ENCODE measurements at places on chromosomes 2 and 18. TPM values are rescaled to one million over a fixed set of nuclear protein-coding genes. Genes with fewer than 3 reads are reported as not detected.

The ZAP70 gene
- 19.1 TPM for total RNA-seq

The KCNF1 gene
- total RNA-seq: under 0.01 TPM

The PTPRN gene
- total RNA-seq: under 0.01 TPM

The FAM228A gene
- total RNA-seq: 0.27 TPM

The PLEK gene
- 48.2 TPM for total RNA-seq

The KCNE4 gene
- not detected for total RNA-seq

The OSBPL6 gene
- total RNA-seq: 0.27 TPM

The DLGAP1 gene
- 0.27 TPM for total RNA-seq

The IKZF2 gene
- 43.1 TPM for total RNA-seq

The FTCDNL1 gene
- 8.3 TPM for total RNA-seq

The STARD6 gene
- total RNA-seq: not detected

The AFF3 gene
- 23.2 TPM for total RNA-seq

The POLR1B gene
- 18.6 TPM for total RNA-seq

The TWIST2 gene
- not detected for total RNA-seq

The SCN9A gene
- 29.9 TPM for total RNA-seq

The IL1RN gene
- 0.54 TPM for total RNA-seq

All from hematopoietic multipotent progenitor cell (in vitro differentiated cells).